ENCODE measurements at places on chromosomes 4 and X. TPM values are rescaled to one million over a fixed set of nuclear protein-coding genes. Genes with fewer than 3 reads are reported as not detected.

Gene CRMP1
- total RNA-seq, result 1.7 TPM

Gene HPF1
- 37.7 TPM for total RNA-seq

Gene XG
- 1.0 TPM for total RNA-seq

Gene SPATA18
- total RNA-seq, result 1.6 TPM

Gene PABPC4L
- 3.1 TPM for total RNA-seq

Gene GAGE12F
- total RNA-seq, result not detected

Gene ADH1B
- 0.76 TPM for total RNA-seq

Gene ASB12
- 0.09 TPM for total RNA-seq

Gene DCAF8L2
- not detected for total RNA-seq

Gene SGMS2
- 1.0 TPM for total RNA-seq

Gene SUPT20HL2
- total RNA-seq, result not detected

Gene MTCP1
- total RNA-seq, result 12.6 TPM

Gene CSAG3
- 0.52 TPM for total RNA-seq

Gene SYTL4
- 0.94 TPM for total RNA-seq

Gene NEUROG2
- not detected for total RNA-seq

Gene ZFYVE28
- 2.8 TPM for total RNA-seq
